Hypothalamus (tissue), 51 donors: ENCODE measurements at places on chromosomes 7 and 10.

- no peak for DNase-seq
Observed at GRCh38 chr7:28643188-28643569, 230.9 kb downstream of the CREB5 start.

DNA sequence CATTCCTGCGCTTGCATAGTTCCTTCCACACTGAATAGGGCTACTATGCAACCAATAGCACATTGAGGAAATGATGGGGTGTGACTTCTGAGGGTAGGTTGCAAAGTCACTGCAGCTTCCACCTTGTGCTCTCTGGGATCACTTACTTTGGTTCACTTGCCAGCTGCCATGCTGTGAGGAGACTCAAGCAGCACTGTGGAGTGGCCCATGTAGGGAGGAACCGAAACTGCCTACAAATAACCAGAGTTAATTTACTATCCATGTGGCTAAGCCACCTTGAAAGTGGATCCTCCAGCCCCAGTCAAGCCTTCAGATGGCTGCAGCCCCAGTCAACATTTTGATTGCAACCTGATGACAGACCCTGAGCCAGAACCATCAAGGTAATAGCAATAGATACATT is 64.3 kb downstream of the FAM204A start:
- no peak for DNase-seq

GRCh38 chr10:124529661-124530214 is 68.1 kb downstream of the LHPP start:
- no peak for DNase-seq

DNA sequence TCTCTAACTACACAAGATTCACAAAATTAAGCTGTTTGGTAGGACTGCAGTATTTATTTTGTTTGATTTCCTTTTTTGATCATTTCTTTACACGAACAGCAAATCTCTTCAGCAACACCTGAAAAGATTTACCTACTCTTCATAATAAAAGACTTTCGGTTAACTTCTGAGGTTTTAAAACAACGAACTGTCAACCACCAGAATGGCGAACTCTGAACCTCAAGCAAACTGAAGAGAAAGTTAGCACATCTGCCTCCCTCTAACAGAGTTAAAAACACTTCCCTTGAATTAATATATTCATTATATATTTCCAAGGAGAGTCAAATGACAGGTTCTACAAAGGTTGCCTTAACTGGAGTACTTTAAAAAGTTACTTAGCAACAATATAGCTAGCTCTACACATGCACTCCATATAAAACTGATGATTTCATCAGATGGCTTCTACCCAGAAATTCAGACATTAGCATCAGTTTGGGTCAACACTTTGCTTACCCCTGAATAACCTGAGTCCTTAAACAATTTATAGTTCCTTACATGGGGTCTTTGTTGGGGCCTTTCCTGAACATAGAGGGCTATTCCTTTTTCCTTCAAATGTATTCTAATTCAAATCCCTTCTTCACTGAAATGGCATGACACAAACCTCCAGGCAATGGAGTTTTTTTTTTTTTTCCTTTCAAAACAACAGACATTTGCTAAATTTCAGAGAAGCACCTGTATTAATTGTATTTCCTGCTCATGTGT is 118.3 kb downstream of the SEM1 start:
- no peak for DNase-seq

- no peak for DNase-seq
Observed at GRCh38 chr7:153509768-153510167, 542.4 kb upstream of the DPP6 start.

- DNase-seq: no peak
Observed at GRCh38 chr10:44512431-44513022, 127.6 kb upstream of the CXCL12 start.
